ENCODE measurements at places on chromosomes 4 and X.

DNA sequence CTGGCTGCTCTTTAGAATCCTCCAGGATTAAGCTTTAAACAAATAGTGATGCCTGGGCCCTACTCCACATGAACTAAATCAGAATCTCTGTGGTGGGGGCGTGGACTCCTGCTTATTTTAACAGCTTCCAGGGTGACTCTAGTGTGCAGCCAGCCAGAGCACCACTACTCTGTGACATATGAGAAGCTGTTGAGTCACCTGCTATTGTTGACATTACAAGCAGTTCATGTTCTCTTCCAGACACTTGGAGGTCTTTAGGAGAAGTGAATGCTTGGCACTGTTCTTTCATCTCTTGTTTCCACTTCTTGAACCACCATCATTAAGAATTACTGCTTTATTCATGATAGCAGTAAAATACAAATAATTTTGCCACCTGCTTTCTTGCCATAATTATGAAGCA is 426 bp upstream of the C4orf51 start:
- DNase-seq: no peak

- no peak for DNase-seq
Observed at GRCh38 chr4:4533461-4534169, 8.2 kb downstream of the STX18 start.

DNA sequence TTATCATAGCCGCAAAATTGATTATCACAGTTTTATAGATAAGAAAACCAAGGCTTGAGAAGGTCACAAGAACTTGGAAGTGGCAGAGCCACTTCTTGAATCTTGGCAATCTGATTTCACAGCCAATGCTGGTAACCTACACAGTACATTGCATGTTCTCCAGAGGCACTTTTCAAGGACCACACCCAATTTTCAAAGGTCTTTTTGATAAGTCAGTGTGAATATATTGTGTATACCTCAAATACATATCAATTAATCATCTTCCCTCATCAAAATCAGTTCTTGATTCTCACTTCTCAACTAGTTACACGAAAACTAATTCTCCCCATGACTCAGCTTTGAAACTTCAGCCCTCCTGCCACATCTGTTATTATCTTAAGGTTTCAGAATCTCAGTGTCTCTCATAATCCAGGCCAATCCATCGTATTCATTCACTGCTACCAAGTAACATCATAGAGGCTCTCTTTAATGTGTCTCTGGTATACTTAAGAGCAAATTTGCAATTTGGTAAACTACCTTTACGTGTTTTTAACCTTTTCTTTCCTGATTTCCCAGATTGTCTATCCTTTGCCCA is 16.8 kb downstream of the CAMK2D start:
- DNase-seq: no peak

DNA sequence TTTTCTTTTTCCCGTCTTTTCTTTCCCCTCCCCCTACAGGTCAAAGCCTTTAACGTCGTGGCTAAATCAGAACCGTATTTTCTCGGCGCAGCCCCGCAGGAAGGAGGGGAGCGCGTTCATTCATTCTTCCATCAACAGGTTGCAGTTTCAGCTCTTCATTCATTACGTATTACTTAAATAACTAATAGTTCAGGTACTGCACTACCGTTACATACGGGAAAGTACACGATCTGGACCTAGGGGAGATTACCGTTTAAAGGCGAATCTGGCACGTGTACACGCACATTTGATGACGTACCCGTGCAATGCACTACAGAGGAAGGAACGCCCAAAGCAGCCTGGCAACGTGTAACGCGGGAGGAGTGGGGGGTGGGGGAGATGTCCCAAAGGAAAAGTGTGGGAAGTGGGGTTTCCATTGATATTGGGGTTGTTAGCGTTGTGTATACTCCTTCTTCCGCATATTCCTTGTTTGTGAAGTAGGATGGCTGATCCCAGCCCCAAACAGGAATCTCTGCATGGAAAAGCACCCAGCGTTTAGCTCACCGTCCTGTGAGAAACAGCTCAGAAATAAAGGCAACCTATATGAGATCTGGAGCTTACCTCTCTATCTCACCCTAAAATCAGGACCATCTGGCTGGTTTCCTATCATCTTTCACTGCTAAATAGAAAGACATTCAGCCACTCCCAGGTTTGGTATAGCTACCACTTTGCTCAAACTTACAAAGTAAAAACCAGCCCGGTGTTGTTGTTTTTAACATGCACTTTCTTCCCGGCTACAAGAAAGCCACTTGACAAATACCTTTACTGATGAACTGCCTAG is 585 bp upstream of the SEC24D start:
- peak; percentile 58 for DNase-seq

GRCh38 chr4:82802911-82803310 is 4.3 kb upstream of the SCD5 start:
- no peak for DNase-seq
